Sciatic nerve (tissue), 2 donors: ENCODE measurements at places on chromosomes 7 and 10. TPM values are rescaled to one million over a fixed set of nuclear protein-coding genes. Genes with fewer than 3 reads are reported as not detected.

The CALD1 gene
- total RNA-seq: 534 TPM

The RHOBTB1 gene
- 13.7 TPM for total RNA-seq

The UBE2D4 gene
- 19.2 TPM for total RNA-seq

The THNSL1 gene
- total RNA-seq: 3.0 TPM

The ITGA8 gene
- 4.5 TPM for total RNA-seq

The EN2 gene
- total RNA-seq: not detected

The BAIAP2L1 gene
- 5.1 TPM for total RNA-seq

The PODXL gene
- total RNA-seq: 54.9 TPM

The CEP55 gene
- 0.62 TPM for total RNA-seq

The GRID1 gene
- 15.4 TPM for total RNA-seq

The GOT1 gene
- total RNA-seq: 12.2 TPM

The OR6B1 gene
- not detected for total RNA-seq

The LAMB1 gene
- 303 TPM for total RNA-seq

The FAM180A gene
- total RNA-seq: 8.0 TPM

The SNCG gene
- total RNA-seq: 132 TPM

The HOXA5 gene
- total RNA-seq: 20.1 TPM

The SPDYE2 gene
- total RNA-seq: 0.31 TPM

The HABP2 gene
- not detected for total RNA-seq

The TRPV6 gene
- 0.40 TPM for total RNA-seq

The SPDYE1 gene
- total RNA-seq: not detected

The MSS51 gene
- 5.2 TPM for total RNA-seq

The ABLIM1 gene
- total RNA-seq: 140 TPM

The PCLO gene
- 0.98 TPM for total RNA-seq

The C10orf105 gene
- 0.53 TPM for total RNA-seq

The EIF3A gene
- total RNA-seq: 96.5 TPM

The KIAA1549 gene
- 5.2 TPM for total RNA-seq

The JCAD gene
- 83.5 TPM for total RNA-seq

The RAPGEF5 gene
- 62.8 TPM for total RNA-seq

The TFR2 gene
- total RNA-seq: 1.2 TPM

The C10orf90 gene
- total RNA-seq: not detected

The PTPRZ1 gene
- 8.8 TPM for total RNA-seq

The CALML3 gene
- not detected for total RNA-seq

The DOCK1 gene
- 99.7 TPM for total RNA-seq

The AKR1C2 gene
- total RNA-seq: 97.9 TPM

The NKX1-2 gene
- total RNA-seq: not detected

The PAX4 gene
- not detected for total RNA-seq
